ENCODE measurements at places on chromosomes 5 and 9.
A peak's percentile ranks its signal among the peaks of the same experiment; 100 is the strongest.

- no peak for DNase-seq
These were observed 438.7 kb downstream of the NTRK2 start for GRCh38 chr9:85108229-85108628.

- DNase-seq: peak; percentile 50
These were observed 16.9 kb downstream of the DNAJC18 start for GRCh38 chr5:139422307-139422893.

- no peak for DNase-seq
These were observed 22.2 kb upstream of the CMBL start for GRCh38 chr5:10329820-10330481.

- no peak for DNase-seq
These were observed 311.5 kb downstream of the COX7C start for GRCh38 chr5:86929123-86929766.

DNA sequence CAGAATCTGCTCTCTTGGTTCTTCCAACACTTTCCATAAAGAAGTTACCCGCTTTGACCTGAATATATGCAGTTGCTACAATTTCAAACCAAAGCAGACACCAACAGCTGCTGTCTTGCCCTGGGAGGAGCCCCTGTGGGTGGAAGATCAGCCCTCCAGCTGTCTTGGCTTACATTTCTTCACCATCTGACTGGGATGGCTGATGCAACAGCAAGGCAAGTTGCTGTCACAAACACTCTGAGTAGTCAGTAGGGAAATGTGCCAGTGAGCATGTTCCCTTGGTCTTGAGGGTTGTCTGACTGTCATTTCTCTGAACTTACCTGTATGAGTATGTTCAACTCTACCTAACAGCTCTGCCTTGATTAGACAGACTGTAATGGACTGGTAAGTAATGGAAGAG is 152.9 kb downstream of the SGCD start:
- no peak for DNase-seq

DNA sequence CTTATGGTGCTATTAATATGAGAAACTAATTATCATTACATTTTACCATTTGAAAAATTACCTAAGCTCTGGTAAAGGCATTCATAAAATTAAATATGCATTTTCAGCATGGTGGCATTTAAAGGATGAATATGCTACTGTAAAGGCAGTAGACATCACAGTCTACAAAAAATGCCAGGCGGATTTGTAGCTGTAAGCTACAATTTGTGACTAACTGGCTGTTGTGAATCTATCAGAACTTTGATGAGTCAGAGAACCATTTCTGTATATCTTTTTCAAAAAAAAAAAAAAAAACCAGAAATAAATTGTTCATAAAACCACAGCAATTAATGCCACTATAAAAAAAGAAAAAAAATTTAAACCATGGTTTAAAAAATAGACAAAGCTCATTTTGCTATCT is 186.3 kb downstream of the NFIB start:
- no peak for DNase-seq

DNA sequence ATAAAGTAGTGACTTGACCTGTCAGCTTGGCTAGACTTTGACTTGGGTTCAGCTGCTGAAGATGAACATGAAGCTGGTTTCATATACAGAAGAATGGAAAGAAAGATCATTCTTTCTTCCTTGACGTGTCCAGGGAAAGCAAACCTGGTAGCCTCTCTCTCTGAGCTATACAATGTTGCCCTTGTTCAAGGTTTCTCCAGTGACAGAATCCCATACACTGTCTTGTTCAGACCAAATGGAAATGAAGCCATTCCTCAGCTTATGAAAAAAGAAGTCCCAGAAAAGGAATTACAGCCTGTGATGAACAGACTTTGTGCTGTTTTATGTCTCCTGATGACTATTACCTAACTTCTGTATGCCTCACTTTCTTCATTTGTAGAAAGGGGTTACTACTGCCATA is 349.8 kb upstream of the KLF4 start:
- DNase-seq: no peak

- DNase-seq: no peak
These were observed 167.3 kb downstream of the CARTPT start for GRCh38 chr5:71886406-71886805.

DNA sequence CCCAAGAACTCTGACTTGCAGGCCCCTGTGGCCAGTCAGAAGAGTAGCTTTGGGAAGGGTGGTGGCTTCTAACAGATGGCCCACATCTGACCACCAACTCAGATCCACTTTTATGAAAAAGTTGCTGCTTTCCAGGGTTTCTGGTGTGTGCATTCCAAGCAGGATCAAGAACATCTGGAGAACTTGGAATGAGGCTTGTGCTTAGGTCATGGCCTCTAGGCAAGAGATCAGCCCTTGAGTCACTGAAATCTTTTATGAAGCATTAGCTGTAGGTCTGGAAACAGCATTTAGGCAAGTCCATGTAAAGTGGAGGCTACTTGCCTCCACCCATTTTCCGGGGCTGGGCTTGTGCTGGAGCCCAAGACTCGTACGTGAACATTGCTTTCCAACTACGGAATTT is 433.3 kb downstream of the SH3GL2 start:
- DNase-seq: no peak

DNA sequence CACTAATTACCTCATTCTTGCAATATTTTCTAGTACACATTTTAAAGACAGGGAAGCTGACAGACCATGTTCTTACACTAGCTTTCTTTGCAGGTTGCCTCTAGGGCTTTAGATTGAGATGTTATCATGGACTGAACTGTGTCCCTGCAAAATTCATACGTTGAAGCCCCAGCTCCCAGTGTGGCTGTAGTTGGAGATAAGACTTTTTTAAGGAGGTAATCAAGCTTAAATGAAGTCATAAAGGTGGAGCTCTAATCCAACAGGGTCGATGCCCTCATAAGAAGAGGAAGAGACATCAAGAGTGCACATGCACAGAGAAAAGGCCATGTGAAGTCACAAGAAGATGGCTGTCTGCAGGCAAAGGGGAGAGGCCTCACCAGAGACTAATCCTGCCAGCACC is 471.2 kb upstream of the ACTBL2 start:
- no peak for DNase-seq

DNA sequence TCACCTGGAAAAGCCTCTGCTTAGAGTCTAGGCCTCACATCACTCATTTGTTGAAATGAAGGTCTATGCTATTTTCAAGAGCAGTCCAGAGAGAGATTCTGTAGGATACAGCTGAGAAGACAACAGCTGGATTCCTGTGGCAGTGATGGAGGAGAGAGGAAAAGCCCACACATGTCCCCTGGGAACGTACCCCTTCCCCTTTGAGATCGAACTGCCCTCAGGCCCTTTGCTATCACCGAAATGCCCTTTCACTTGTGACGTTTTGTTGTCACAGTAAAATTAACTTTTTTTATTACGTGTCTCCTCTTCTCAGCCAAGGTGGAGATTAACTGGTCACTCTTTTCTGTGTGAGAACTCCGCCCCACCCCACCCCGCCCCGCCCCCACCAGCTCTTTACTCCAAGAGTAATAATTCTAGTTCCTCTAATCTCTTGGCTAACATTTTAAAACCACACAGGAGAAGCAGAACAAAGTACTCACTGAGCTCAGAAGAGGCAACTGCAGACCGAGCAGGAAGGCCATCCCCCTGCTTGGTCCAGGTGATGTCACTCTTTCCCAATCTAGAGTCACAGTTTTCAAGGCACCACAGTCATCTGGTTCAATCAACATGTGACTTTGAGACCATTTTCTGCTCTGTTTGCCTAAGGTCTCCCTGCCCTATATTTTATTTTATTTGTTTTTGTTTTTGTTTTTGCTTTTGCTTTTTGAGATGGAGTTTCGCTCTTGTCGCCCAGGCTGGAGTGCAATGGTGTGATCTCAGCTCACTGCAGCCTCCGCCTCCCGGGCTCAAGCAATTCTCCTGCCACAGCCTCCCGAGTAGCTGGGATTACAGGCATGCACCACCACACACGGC is 105.6 kb downstream of the SUSD1 start:
- DNase-seq: no peak

DNA sequence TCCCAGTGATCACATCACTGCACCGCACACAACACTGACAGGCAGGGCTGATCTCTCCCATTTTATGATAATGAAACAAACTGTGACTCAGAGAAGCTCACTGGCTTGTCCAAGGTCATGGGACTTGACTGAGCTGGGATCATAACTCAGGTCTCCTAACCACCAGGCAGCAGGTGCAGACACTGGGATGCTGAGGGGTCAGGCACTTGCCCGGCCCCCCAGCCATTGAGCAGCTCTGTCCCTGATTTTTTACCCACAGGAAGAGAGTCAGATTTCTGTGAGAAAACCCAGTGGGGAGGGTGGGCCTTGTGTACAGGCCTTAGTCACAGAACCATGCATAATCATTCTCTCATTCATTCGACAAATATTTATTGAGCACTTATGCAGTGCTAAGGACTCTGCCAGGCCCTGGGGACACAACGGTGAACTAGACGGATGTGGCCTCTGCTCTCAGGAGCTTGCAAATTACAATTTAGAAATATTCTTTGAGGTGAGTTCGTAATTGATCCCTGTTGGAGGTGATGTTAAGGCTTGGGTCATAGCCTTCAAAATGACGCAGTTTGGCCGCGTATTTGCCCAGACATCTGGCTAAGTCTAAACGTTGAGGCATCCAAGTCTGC is 54.5 kb upstream of the TGFBR1 start:
- DNase-seq: no peak

GRCh38 chr5:154642499-154643245 is 112.5 kb upstream of the LARP1 start:
- DNase-seq: no peak

DNA sequence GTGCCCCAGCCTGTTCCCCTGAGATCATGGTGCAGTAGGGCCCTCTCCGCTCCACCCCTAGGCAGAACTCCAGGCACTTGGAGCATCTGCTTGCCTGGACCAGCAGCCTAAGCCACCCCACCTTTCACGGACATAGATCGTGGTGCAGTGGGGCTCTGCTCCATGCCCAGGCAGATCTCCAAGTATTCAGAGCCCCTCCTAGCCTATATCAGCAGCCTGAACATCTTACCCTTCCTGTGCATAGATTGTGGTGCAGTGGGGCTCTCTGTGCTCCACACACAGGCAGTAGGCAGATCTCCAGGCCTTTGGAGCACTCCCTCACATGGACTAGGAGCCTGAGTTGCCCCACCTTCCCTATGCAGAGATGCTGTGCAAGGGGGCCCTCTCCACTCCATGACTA is 103.0 kb downstream of the GLIS3 start:
- no peak for DNase-seq

- no peak for DNase-seq
These were observed 113.3 kb downstream of the SNX18 start for GRCh38 chr5:54630738-54631359.

GRCh38 chr5:35651002-35651756 is 33.5 kb downstream of the SPEF2 start:
- DNase-seq: peak; percentile 50

GRCh38 chr5:53820802-53821171 is 260.3 kb downstream of the NDUFS4 start:
- DNase-seq: no peak
